Activated naive CD8-positive, alpha-beta T cell treated with anti-CD3 and anti-CD28 coated beads, Interleukin-2, amount 10 ng/mL, durations not matched to agents 7 days and 5 days (primary cell): ENCODE measurements at places on chromosomes 5 and 9.

DNA sequence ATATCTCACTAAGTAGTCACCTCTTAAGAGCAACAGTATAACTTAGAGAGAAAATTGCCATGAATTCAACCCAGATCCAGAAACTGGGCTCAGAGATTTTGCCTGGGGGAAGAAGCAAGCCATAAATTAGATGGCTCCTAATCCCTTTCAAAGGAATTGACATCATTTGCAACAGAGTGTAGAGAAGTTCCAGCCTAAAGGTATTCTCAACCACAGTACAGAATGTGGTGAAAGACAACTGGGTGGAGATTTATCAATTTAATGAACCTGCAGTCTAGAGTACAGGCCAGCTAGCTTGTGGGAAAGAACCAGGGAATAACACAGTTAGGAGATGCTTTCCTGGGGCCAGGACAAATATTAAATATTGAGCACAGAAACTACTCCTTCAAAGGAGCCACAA, 39.6 kb downstream of the CDKL3 start:
- no peak overlapping the region for H3K4me3 ChIP-seq
- peaks cover 8% of the 10 kb centered on the region for H3K36me3 ChIP-seq
- DNase-seq = no peak
- peaks cover 3% of the 10 kb centered on the region for H3K27me3 ChIP-seq
- H3K27ac ChIP-seq = no peak overlapping the region

DNA sequence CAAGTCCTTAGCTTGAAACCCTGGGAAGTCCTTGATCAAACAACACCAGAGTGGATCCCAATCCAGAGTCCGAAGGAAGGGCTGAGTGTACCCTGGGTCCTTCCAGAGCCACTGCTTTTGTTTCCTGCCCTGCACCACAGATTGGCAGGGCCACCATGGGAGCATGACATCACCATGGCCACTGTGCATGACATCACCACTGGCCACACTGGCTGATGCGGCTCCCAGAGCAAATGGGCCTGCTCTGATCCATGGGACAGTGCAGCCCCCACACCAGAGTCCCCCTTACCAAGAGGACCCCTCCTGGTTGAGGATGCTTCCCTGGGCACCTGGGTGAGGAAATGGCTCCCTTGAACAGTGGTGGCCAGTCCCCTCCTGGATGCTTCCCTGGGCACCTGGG, 9.9 kb downstream of the SLC6A3 start:
- H3K27me3 ChIP-seq = peaks cover 8% of the 10 kb centered on the region
- no peaks in the 10 kb centered on the region for H3K36me3 ChIP-seq
- no peaks in the 10 kb centered on the region for H3K4me1 ChIP-seq
- peak; percentile 18 for DNase-seq
- H3K4me3 ChIP-seq = no peak overlapping the region
- no peak overlapping the region for H3K27ac ChIP-seq

GRCh38 chr9:126207256-126207655, 119.4 kb upstream of the MVB12B start:
- no peak overlapping the region for H3K4me3 ChIP-seq
- H3K27ac ChIP-seq = no peak overlapping the region

DNA sequence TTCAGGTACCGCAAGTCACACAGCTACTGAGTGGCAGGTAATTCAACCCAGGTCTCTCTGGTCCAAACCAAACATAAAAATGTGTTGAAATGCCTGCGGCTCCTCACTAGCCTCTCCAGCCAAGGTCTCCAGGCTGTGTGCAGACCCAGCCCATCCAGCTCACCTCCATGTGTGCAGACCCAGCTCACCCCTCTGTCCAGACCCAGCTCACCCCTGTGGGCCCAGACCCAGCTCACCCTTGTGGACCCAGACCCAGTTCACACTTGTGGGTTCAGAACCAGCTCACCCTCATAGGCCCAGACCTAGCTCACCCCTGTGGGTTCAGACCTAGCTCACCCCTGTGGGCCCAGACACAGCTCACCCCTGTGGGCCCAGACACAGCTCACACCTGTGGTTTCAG, 188.0 kb upstream of the ADCY2 start:
- H3K27me3 ChIP-seq = no peaks in the 10 kb centered on the region
- H3K4me3 ChIP-seq = no peak overlapping the region
- no peak for DNase-seq
- H3K36me3 ChIP-seq = no peaks in the 10 kb centered on the region
- no peak overlapping the region for H3K27ac ChIP-seq

- no peak overlapping the region for H3K27ac ChIP-seq
- no peak overlapping the region for H3K4me3 ChIP-seq
- peaks cover under 1% of the 10 kb centered on the region for H3K4me1 ChIP-seq
- no peak for DNase-seq
Measured at GRCh38 chr5:98497418-98497817, 276.0 kb upstream of the RGMB start.

GRCh38 chr9:135212961-135213360, 125.5 kb downstream of the OLFM1 start:
- no peak overlapping the region for H3K4me3 ChIP-seq
- DNase-seq = no peak
- peaks cover 6% of the 10 kb centered on the region for H3K27me3 ChIP-seq
- H3K27ac ChIP-seq = no peak overlapping the region

DNA sequence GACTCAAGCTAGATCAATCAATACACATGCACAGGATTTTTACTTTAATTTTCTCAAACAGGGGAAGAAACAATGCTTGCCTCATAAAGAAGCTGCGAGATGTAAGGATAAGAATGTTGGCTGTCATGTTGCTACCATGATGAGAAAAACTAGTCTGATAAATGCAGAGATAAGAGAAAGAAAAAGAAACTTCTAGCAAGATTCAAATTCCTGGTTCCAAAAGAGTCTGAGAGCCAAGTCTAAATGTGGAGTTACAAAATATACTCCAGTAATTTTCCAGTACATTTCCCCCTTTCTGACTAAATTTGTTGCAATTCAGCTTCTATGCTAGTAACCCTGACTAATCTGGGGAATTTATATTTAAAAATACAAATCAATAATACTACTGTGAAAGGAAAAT, 10.4 kb upstream of the ANXA1 start:
- no peak for DNase-seq
- peaks cover 3% of the 10 kb centered on the region for H3K36me3 ChIP-seq
- H3K4me1 ChIP-seq = peaks cover 12% of the 10 kb centered on the region
- peaks cover 2% of the 10 kb centered on the region for H3K27me3 ChIP-seq

DNA sequence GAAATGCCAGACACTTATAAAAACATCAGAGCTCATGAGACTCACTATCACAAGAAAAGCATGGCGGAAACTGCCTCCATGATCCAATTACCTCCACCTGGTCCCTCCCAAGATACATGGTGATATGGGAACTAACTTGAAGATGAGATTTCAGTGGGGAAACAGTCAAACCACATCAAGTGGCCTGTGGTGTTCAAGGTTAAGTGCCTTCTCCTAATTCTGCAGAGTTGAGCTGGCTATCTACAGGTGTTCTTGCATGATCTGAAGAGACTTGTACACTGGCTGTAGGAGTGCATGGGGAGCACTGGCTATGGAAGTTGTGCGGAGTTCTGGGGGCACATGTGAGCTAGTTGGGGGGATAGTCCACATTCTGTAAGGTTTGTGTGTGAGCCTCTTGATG, 34.0 kb upstream of the CKS2 start:
- DNase-seq = no peak
- peaks cover 7% of the 10 kb centered on the region for H3K36me3 ChIP-seq
- peaks cover 25% of the 10 kb centered on the region for H3K27me3 ChIP-seq
- peak overlapping the region; percentile 62 for H3K27ac ChIP-seq
- H3K4me3 ChIP-seq = peak overlapping the region; percentile 67
- H3K4me1 ChIP-seq = peaks cover 25% of the 10 kb centered on the region
